ENCODE measurements at places on chromosomes 5 and 9. TPM values are rescaled to one million over a fixed set of nuclear protein-coding genes. Genes with fewer than 3 reads are reported as not detected.

GRCh38 chr9:95316274-95316673, 1.2 kb downstream of the FANCC start:
- no peak for DNase-seq
- no peaks in the 10 kb centered on the region for H3K27me3 ChIP-seq
- H3K36me3 ChIP-seq: no peaks in the 10 kb centered on the region
- peak overlapping the region; percentile 76 for H3K4me3 ChIP-seq
- peak overlapping the region; percentile 60 for H3K27ac ChIP-seq

DNA sequence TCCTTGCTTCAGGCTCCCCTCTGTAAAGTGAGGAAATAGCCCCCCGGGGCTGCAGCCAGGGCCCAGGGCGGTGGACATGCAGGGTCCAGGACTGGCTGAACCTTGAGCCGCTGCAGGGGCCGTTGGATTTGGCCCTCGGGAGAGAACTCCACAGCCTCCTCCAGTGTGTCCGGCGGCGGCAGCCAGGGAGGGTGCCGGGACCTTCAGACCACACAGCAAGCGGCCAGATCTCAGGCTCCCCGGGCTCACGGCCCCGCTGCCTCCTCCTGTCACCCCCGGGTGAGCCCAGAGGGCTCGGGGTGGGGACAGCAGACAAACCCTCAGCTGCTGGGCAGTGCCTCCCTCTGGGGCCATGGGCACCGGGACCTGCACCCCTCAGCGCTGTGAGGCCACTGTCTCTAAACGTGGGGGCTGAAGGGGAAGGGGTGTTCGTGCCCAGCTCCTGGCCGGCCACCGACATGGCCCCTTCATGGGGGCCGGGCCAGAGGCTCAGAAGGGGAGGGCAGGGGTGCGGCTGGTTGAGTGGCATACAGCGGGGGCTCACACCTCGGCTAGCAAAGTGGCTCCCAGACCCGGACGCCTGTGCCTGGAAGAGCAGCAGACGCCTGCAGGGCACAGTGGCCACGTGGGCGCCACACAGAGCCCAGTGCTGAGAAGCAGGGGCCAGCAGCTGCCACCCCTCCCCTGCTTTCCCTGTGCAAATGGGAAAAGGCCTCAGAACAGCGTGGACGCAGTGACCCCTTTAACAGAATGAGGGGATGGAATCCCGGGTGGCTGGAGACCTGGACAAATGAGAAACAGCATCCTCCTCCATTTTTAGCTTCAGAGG, 19.7 kb downstream of the SLC9A3 start:
- no peaks in the 10 kb centered on the region for H3K4me1 ChIP-seq
- H3K4me3 ChIP-seq: no peak overlapping the region
- H3K27me3 ChIP-seq: peaks cover 3% of the 10 kb centered on the region
- no peak for DNase-seq
- no peaks in the 10 kb centered on the region for H3K36me3 ChIP-seq

DNA sequence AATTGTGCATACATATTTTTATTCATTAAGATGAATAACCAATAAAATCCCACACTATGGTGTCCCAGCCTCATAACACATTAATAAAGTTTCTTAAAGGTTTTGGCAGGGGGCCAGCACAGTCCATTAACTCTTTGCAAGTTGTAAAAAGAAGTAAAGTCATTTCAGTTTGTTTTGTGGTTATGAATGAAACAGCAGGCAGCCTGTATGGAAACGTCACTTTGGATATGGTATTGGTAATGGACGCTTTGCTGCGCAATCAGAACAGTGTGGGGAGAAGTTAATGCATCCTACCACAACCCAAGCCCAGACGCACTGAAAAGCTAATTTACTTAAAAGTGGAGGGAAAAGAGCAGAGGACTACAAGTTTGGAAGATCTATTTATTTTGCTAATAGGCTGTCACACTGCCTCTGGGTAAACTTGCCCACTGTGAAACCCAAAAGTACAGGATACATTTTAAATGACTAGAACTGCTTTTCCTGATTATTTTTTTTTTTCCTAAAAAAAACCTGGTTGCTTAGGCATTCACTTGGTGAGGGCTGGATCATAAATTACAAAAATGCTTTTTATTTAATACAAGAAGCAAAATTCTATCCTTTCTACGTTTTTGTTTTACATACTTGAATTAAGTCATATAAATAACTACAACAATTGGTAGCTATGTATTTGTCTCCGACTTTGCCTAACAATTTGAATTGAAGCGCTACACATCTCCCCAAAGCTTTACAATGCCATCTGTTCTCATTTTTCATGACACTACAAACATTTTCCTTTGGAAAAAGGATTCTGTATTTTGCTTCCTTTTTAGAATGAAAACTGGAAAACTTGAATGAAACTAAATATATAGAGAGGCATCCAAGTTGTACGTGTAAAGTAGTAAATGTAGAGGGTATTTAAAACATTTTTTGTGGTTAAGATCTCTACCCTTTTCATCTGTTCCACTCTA, 104.3 kb downstream of the NFIB start:
- no peak overlapping the region for H3K4me3 ChIP-seq
- no peak for DNase-seq
- H3K36me3 ChIP-seq: peaks cover 3% of the 10 kb centered on the region
- peaks cover 56% of the 10 kb centered on the region for H3K4me1 ChIP-seq
- no peak overlapping the region for H3K27ac ChIP-seq

Gene GALNT12
- total RNA-seq: 0.44 TPM

DNA sequence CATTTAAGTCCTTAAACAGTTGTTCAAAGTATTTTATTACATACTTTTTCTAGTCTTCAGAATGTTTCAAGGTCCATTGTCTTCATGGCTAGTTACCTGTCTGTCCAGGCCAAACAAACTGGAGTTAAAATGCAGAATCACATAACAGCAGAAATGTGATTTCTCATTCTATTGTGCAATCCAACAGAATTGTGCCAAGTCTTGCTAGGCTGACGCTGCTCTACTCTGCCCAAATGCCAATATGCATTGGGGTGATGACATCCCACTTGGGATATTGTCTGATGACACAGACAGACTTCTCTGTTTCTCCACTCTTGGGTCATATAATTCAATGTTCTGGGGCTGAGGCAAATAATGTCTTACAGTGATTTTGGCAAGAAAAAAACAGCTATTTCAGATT, 5.2 kb upstream of the SLC22A5 start:
- H3K36me3 ChIP-seq: no peaks in the 10 kb centered on the region
- no peak overlapping the region for H3K4me3 ChIP-seq
- no peak overlapping the region for H3K27ac ChIP-seq

DNA sequence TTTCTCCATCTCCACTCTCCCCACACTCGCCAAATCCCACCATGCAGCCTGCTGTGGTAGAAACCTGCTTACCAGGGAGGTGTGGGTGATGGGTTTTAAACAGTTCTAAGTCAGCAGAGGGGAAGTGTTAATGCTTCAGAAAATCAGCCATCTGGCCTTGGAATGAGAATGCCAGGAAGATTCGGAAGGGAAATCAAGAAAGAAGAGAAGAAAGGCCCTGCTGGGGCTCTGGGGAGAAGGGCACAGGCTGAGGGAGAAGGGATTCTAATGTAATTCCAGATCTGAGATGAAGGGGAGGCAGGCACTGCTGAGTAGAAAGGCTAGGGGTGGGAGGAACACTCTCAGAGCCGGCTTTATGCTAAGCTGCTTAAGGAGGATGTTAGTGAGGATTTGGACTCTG, 434.7 kb upstream of the DMAC1 start:
- H3K4me1 ChIP-seq: no peaks in the 10 kb centered on the region
- H3K27ac ChIP-seq: no peak overlapping the region
- no peaks in the 10 kb centered on the region for H3K36me3 ChIP-seq
- DNase-seq: no peak
- H3K27me3 ChIP-seq: no peaks in the 10 kb centered on the region

- H3K4me3 ChIP-seq: peak within 1 kb of the TSS; percentile 17
- H3K4me1 ChIP-seq: no peaks in the 10 kb centered on the region
- H3K27ac ChIP-seq: no peak within 1 kb of the TSS
- DNase-seq: no peak
- no peaks in the 10 kb centered on the region for H3K27me3 ChIP-seq
- H3K36me3 ChIP-seq: no peaks in the 10 kb centered on the region
Observed at GRCh38 chr5:79689541-79690466, at the start of gene CMYA5. Gene CMYA5, plus strand, starts transcription at chr5:79689836. Its CDS starts 72 bp downstream, at chr5:79689908.

Data from endothelial cell of umbilical vein (primary cell).